ENCODE measurements at places on chromosomes 4 and X.

DNA sequence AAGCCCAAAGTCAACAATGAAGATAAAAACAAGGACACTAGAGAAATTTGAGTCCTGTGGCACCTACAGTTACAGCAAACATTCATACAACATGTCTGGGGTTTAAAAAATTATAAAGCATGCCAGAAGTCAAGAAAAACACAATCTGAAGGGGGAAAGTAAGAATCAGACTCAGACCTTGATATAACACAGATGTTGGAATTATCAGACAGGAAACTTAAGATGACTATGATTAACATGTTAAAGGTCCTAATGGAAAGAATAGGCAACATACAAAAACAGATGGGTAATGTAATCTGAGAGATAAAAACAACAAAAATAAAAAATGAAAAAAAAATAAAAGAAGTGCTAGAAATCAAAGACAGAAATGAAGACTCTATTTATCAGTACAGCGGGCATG lies 446.5 kb downstream of the SPRY1 start:
- no peak for DNase-seq

GRCh38 chr4:110032603-110033002 lies 119.9 kb downstream of the EGF start:
- peak; percentile 88 for DNase-seq

DNA sequence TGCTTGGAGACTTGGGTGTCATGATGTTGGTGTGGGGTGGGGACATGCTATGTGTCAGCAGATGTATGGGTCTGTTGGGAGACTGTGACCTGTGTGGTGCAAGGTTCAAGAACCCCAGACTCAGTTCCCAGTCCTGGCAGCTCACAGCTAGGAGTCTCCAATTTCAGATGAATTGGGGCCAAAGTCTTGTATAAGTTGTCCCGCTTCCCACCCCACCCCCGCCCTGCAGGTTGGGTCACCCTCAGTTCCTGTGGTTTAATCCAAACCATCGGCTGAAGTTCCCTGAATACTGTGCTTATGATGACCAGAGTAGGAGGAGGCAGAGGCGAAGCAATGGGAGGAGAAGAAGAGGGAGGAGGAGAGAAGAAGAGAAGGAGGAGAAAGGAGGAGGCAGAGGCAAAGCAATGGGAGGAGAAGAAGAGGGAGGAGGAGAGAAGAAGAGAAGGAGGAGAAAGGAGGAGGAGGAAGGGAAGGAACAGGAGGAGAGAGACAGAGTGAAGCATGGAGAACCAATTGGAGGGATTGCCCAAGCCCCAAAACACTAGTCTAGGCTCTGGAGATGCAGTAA lies 112.6 kb downstream of the EFNB1 start:
- no peak for DNase-seq

DNA sequence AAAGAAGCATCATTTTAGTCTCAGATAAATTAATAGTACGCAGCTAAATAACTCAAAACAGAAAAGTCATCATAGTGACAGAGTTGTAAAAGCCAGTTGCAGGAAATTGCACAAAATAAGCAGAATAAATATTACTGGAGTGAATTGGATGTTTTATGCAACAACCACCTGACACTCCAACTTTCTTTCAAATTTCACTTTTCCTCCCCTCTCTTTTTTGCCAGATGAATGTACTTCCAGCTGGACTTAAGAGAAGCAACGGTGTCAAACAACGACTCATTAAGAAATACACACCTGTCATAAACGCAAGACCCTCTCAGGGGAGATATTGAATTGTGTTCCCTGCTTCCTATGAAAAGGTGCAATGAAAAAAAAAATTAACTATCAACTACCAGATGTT lies 120.2 kb upstream of the HCCS start:
- no peak for DNase-seq

DNA sequence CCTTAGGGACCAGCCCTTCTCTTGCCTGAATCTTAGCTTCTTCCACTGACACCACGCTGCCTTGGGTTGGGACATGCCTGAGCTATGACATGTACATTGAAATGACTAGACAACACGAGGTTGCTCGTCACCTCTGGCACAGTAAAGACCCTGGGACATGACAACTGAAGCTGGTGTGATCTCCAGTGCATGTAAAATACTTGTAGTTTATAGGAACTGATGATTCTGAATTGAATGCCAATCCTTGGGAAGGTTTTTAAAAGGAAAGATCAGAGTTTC lies 100.7 kb upstream of the PGRMC2 start:
- DNase-seq = no peak

DNA sequence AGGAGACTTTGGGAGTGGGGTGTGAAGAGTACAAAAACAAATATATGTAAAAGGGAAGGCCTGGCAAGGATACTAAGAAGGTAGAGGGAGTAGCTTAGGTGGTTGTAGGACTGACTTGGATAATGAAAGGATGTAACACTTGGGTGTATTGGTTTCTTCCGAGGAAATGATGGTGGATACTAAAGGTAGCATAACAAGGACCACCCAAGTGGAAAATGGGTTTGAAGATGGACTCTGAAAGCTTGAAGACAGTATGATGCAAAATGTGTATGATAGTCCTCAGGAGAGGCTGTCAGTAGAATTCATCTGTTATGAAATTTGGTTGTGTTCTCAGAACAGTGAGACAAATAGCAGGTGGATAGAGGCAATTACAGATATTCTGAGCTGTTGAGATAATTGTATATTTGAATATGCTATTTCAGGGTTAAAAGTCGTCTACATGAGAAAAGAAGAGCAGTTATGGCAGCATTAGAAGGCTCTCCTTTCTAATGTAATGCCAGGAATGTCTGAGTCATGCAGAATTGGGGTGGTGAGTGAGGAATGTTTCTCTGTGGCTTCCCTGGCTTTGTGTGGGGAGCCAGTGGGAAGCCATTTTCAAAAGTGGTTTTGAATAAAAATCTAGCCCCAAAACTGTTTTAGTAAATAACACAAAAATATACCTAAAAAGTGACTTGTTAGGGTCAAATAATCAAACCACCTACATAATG lies 75.6 kb downstream of the FHIP1A start:
- no peak for DNase-seq

- DNase-seq = peak; percentile 39
Observed at GRCh38 chrX:78979789-78980464, 34.7 kb downstream of the P2RY10 start.

GRCh38 chr4:120921456-120922380 lies 808 bp downstream of the PRDM5 start:
- DNase-seq = no peak

- peak; percentile 79 for DNase-seq
Observed at GRCh38 chrX:928606-929005, 283.8 kb downstream of the CRLF2 start.

GRCh38 chr4:183287677-183288076 lies 32.4 kb downstream of the CLDN22 start:
- DNase-seq = no peak

- DNase-seq = no peak
Observed at GRCh38 chr4:56821381-56822243, at the start of gene SPINK2. Gene SPINK2 (minus strand): TSS chr4:56821701. CDS start chr4:56821662, 39 bp downstream.

- DNase-seq = no peak
Observed at GRCh38 chr4:1195891-1196401, 23.6 kb upstream of the SPON2 start.

- DNase-seq = no peak
Observed at GRCh38 chrX:39016556-39016955, 215.3 kb downstream of the MID1IP1 start.

DNA sequence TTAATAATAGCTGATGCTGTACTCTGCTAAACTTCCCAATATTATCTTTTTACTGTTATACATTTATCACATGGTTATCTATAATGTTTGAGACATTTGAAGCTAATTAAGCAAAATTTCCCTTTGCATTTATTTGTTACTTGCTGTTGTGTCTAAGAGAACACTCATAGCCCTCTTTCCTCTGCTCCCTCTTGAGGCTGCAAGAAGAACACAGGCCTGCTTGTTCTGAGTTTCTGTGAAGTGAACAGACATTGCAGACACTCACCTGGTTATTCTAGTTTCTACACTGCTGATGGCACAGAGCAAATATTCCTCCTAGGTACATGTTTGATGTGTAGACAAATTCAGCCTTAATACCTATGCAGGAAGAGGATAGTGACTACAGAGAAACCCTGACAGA lies 367.8 kb downstream of the GASK1B start:
- DNase-seq = no peak

DNA sequence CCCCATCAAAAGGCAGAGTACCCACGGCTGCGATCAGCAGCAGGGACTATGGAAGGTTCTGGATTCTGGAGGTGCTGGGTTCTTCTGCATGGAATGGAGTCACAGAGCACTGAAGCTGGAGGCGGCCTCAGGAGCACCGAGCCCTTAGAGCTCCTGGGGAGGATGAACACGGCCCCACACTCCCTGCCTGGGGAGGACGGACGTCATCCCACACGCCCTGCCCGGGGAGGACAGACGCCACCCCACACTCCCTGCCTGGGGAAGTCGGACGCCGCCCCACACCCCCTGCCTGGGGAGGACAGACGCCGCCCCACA lies 9.9 kb downstream of the LRPAP1 start:
- no peak for DNase-seq
